Stimulated activated CD8-positive, alpha-beta memory T cell treated with anti-CD3 and anti-CD28 coated beads, Interleukin-7, amount 100 ng/mL, for 48 hours (primary cell): ENCODE measurements at places on chromosomes 2 and 18.

GRCh38 chr2:234694244-234695013 lies 197.5 kb upstream of the ARL4C start:
- no peak for DNase-seq

DNA sequence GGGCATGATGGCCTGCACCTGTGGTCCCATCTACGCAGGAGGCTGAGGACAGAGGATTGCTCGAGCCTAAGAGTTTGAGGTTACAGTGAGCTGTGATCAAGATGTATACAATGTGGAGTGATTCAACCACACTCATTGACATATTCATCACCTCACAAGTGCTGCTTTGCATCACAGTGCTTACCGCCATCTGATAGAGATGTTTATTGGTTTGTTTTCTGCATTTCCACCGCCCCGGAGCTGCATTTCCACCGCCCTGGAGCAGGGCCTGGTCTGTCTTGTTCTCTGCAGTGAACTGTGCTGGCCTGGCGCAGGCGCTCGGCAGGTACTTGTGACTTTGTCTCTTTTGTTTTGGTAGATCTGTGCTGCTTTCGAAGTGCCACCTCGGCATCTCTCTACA lies 96.0 kb downstream of the SMAD7 start:
- no peak for DNase-seq

DNA sequence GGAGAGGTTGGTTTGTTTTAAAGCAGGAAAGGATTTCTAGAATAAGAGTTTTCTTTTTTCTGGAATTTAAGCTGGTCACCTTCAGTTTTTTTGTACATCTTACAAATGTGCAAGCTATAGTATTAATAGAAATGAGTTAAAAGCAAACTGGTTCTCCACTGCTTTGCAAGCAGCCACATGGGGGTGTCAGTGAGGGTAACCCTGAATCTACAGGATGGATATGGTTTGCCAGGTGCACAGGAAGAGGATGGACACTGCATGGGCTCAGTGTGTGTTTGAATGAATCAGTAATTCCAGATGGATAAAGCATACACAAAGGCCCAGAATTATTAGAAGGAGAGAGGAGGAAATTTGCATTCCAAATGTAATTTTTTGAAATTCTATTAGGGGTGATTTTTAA lies 89.0 kb downstream of the MAPRE2 start:
- no peak for DNase-seq

DNA sequence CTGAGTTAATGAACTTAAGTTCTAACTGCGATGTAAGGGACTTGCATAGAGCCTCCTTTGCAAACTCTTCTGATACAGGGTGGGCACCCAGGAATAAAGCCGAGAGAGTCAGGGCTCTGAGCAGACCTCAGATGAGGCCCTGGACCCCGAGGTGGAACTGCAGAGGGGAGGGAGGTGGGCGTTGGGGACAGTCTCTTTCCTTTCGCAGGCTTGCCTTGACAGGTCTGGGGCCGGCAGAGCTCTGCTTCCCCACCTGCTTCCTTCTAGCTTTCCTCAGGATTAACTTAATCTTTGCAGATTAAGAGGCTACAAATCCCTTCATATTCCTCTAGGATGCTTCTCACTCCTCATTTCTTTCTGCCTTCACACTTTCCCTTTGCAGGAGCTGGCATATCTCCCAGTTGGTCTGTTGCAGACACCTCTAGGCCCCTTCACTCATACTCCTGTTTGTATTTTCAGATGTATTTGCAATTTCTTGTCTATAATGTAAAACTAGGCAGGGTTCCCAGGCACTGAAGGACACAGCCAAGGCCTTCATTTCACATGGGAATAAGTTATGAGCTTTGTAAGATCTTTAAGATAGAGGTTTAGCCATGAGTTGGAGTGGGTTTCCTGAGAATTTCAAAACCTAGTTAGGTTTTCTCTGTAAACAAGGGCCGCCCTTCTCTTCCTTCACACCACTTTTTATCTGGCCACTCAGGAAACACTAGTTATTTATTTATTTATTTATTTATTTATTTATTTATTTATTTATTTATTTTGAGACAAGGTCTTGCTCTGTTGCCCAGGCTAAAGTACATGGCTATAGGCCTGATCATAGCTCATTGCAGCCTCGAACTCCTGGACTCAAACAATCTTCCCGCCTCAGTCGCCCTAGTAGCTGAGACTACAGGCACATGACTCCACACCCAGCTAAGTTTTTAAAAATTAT lies 70.9 kb downstream of the MTCL1 start:
- no peak for DNase-seq

GRCh38 chr2:167192833-167193232 lies 304.6 kb downstream of the XIRP2 start:
- DNase-seq: no peak

GRCh38 chr2:233336541-233336940 lies 17.8 kb upstream of the DGKD start:
- no peak for DNase-seq

DNA sequence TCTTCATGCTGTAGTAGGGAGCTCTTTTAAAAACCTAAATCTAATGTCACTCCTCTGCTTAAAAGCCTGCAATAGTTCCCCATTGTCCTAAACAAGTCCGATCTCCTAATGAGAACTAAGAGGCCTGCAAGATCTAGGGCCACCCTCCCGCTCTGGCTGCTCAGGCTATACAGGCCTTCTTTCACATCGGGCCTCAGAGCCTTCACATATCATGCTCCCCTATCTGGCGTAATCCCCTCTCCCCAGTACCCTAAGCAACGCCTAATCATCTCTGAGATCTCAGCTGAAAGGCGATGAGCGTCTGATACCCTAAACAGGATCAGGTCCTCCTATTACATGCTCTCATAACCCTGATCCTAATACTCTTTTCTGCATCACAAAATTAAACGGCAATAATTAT lies 1.9 kb downstream of the MAP4K3 start:
- no peak for DNase-seq

- DNase-seq: no peak
Observed at GRCh38 chr2:117128461-117128860, 686.0 kb upstream of the DDX18 start.

- no peak for DNase-seq
Observed at GRCh38 chr2:164456619-164457018, 164.7 kb downstream of the GRB14 start.

DNA sequence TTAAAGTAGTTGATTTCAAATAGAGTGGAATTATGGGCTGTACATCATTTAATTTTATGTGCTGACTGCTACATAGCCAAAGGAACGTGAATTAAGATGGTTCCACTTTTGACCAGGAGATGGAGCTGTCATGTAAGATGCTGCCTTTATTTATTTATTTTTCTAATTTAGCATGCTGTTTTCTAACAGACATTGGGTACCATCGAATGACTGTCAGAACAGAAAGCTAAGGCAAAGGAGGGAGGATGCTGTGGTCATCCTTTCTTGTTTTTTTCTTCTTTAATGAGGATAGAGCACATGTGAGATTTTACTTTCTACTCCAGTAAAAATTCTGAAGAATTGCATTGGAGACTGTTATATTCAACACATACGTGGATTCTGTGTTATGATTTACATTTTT lies at the start of gene SCN2A:
SCN2A (plus strand) TSS at position 185 of the 400 bp plus-strand sequence. CDS start 56,410 bp downstream, outside the sequence.
- DNase-seq: no peak

DNA sequence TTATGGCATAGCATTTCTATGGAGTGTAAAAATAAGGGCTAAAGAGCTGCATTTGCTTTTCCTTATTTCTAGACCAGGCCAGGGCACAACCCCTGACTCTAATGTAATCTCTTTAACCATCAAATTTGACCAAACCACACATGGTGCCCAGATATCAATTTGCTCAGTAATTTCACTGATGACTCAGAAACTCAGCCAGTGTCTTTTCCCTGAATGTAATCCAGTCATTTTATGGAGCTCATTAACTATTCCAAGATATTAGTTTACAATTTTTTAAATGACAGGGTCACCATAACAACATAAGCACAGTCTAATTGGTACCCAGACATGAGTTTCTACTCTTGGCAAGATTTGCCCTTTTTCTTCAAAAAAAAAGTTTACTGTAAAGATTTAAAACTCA lies 270.8 kb upstream of the AGAP1 start:
- DNase-seq: no peak

DNA sequence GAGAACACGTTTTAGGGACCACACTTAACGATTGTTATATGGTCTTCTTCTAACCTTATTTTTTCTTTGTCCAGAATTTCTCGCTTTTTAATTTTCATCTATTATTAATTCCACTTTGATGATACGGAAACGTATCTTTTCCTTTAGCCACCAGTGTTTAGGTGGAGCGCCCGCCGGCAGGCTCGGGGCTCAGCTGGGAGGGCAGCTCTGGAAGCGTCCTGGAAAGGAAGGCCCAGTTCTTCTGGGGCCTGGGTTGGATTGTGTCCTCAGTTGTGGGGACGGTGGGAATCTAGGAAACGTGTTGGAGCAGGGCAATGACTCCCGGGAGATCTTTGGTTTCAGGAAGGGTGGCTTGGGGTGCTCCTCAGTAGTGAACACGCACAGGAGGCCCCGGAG lies 19.4 kb upstream of the SOX11 start:
- no peak for DNase-seq

- no peak for DNase-seq
Observed at GRCh38 chr2:160465002-160465401, 28.6 kb downstream of the RBMS1 start.

DNA sequence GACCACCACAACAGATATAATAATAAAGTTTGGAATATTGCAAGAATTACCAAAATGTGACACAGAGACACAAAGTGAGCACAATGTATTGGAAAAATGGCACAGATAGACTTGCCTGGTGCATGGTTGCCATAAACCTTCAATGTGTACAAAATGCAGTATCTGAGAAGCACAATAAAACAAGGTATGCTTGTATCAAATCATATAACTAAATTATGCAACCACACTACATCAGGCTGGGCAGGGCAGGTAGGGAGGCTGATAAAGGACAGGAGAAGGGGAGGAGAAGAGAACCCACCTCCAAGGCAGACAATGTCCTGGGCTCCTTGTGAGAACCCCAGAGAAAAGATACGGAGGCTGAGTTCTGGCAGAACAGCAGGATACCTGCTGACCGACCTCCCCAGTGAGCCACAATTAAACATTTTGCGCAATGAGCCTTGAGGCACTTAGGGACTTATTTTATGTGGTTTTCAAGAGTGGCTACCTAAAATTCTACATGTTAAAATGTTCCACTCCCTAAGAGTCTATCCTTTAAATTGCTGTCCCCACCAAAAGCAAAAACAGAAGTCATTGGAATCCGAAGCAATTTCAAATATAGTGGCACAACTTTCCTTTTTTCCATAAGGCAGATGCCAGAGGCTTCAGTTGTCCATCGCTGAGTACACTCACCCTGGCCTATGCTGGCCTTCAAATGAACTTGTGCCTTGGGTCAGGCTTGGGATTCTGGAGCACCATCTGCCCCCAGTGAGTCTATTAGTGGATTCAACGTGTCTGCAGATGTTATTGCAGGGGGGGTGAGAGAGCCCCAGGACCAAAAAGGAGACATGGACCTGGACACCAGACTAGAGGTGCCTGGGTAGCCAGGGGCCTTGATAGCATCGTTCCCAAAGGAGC lies 16.8 kb downstream of the WDFY1 start:
- DNase-seq: no peak

DNA sequence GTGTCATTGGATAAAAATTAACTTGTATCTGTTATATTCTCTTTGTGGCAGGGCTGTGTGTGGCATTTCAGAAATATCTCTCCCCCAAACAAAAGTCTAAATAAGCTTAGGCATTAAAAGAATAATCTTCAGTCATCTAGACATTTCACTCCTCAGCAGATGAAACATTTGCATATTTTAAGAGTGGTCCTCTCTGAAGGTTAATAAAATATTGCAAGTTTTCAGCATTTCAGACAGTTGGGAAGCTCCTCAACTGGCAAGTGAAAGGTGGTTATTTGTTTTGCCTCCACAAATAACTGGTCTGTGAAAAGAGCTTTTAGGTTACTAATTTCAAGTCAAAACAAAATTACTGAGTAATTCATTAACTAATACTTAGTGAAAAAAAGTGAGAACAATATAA lies 462.6 kb downstream of the EPHA4 start:
- no peak for DNase-seq

- DNase-seq: no peak
Observed at GRCh38 chr2:31859959-31860358, 150.8 kb downstream of the MEMO1 start.

GRCh38 chr2:237177052-237177451 lies 91.4 kb downstream of the COPS8 start:
- DNase-seq: no peak

GRCh38 chr2:42973726-42974125 lies 181.3 kb upstream of the HAAO start:
- no peak for DNase-seq

- DNase-seq: no peak
Observed at GRCh38 chr2:43486603-43487002, 109.2 kb downstream of the THADA start.

DNA sequence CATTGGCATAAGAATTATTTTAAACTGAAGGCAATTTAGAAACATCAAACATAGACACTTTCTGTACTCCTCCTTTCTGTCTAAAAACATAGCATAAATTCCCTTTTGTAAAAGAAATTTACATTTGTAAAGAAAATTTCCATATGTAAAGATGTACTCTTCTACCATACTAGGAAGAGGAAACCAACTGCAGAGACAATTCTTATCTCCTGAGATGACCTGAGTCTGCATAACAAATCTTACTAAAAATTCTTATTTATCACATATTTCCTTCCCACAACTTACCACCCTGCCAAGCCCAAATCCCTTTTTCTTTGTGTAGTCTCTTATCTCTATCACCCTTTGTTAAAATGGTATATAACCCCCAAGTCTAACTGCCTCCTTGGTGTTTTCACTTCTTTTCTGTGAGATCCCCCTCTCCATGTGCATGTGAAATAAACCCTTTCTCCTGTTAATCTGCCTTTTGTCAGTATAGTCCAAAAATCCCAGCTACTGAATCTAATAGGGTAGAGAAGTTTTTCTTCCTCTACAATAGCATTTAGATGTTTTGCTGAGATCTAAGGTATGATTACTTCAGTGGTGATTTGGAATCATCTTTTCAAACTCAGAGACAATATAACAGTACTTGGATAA lies 81.0 kb downstream of the CHN1 start:
- DNase-seq: no peak

DNA sequence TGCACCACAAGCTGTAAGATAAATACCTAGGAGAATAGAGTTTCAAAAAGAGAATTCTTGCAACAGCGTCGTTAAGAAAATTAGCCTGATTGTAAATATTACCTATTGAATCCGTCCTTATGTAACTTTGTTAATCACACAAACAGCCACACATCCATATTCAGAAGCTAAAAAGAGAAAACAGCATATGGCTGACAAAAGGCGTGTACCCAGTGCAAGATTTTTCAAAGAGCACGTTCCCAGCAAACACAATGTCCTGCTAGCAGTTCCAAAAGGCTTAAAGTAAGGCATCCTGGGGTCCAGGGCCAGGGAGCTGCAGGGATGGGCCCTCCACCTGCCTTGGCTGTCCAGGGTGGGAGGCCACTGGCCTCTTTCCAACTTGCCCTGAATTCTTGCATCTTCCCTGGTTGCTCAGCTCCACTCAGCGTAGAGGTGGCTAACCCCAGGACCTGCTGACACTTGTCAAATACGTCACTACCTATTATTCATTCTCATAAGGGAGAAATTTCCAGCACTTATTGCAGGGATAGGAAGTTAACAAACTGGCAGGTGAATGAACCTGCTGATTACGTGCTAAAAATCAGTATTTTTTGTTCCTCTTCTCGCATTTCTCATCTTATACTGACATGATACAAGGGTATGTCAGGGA lies 102.1 kb upstream of the NEDD4L start:
- no peak for DNase-seq

GRCh38 chr2:25333981-25334380 lies 7.7 kb downstream of the DNMT3A start:
- no peak for DNase-seq
